Activated naive CD4-positive, alpha-beta T cell treated with anti-CD3 and anti-CD28 coated beads for 36 hours (primary cell): ENCODE measurements at places on chromosomes 7 and 10. TPM values are rescaled to one million over a fixed set of nuclear protein-coding genes. Genes with fewer than 3 reads are reported as not detected.

AKR1D1 gene
- total RNA-seq: not detected

IFIT1B gene
- not detected for total RNA-seq

STEAP1B gene
- total RNA-seq: 0.19 TPM

NUTM2E gene
- total RNA-seq: not detected

MPP7 gene
- total RNA-seq: 23.6 TPM

CDC14C gene
- not detected for total RNA-seq

PNLIPRP2 gene
- not detected for total RNA-seq

MACC1 gene
- not detected for total RNA-seq

TAS2R3 gene
- 0.96 TPM for total RNA-seq

OR2A12 gene
- total RNA-seq: not detected

UBE2D1 gene
- 8.7 TPM for total RNA-seq

LIPN gene
- not detected for total RNA-seq
